ENCODE measurements at places on chromosomes 11 and 22.

- DNase-seq, result no peak
Measured at GRCh38 chr11:89433278-89433677, 57.9 kb downstream of the NOX4 start.

GRCh38 chr22:37703906-37704305 lies 7.1 kb downstream of the TRIOBP start:
- no peak for DNase-seq

- DNase-seq, result no peak
Measured at GRCh38 chr11:80748207-80748925, 1307.5 kb upstream of the TENM4 start.

DNA sequence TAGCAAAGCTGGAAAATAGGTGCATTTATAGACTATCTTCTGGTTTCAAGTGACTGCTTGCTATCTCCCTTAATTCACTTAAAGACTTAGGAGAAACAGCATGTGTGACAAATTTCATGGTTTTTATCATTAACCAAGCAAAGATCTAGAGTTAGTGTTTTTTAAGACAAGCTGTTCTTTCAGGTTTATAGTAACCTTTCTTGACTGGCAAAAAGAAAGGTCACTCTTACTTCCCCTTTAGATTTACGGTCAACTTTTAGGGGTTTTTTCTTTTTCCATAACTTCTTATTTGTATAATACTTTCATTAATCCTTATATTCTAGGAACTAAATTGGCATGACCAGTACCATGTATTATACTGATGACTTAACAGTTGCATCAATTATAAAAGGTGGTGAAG lies 46.6 kb downstream of the KDM2A start:
- DNase-seq, result no peak

- no peak for DNase-seq
Measured at GRCh38 chr11:12280838-12281565, 96.4 kb upstream of the PARVA start.

- no peak for DNase-seq
Measured at GRCh38 chr22:47517062-47517461, 754.6 kb downstream of the TBC1D22A start.

GRCh38 chr11:8566613-8567210 lies 27.3 kb downstream of the STK33 start:
- no peak for DNase-seq

- no peak for DNase-seq
Measured at GRCh38 chr22:37746366-37747079, 49.7 kb downstream of the TRIOBP start.

DNA sequence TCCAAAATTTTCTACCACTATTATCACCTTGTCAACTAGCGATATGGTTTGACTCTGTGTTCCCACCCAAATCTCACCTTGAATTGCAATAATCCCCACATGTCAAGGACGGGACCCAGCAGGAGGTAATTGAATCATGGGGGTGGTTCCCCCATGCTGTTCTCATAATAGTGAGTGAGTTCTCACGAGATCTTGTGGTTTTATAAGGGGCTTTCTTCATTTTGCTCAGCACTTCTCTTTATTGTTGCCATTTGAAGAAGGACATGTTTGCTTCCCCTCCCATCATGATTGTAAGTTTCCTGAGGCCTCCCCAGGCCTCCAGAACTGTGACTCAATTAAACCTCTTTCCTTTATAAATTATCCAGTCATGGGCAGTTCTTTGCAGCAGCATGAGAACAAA lies 73.5 kb upstream of the ZC3H12C start:
- DNase-seq, result no peak

DNA sequence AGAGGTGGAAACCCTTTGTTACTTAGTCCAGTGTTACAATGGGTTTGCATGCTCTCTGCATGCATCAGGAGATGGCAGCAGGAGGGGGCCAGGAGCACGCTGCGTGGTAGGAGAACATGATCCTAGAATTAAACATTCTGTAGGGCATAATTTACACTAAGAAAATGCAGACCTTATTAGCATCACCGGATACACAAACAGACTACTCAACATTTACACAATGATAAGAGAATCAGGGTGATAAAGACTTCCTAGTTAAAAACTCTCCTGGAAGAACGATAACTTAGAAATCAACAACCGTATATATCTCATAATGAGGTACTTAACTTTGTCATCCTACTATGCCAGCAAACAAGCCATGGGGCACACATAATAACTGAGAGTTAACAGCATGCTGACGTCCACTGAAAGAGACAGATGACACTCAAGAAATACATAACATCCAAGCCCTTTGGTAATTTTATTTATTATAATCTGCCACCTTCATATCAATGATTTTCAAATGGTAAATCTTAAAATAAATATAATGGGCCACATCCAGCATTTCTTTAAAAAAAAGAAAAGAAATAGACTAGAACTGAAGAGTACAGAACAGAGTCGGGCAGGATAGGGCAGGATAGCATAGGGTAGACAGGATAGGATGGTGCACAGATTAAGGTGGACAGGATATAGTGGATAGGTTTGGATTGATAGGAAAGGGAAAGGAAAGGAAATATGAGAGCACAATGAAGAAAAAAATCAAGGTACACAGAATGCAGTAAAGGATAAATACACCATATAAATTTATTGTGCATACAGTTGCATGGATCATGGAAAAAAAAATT lies 27.5 kb downstream of the CADM1 start:
- DNase-seq, result no peak

DNA sequence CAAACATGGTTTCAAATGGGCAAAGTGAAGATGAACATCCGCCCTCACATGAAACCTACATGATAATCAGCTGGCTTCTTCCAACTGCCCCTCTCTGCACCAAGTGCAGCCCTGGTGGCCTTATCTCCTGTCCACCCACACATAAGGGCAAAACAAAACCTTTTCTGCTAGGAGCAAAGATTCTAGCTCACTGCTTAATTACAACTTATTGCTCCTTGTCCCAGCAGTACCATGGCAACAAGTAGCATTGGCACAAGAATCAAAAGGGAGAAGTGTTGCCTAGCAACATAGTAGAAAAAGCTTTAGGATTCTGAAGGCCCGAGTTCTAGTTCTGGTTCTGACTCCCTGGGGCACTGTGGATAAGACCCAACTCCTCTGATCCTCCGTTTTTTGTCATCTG lies 68.7 kb upstream of the BMAL1 start:
- no peak for DNase-seq

- DNase-seq, result no peak
Measured at GRCh38 chr22:32926600-32926999, 125.1 kb downstream of the TIMP3 start.

GRCh38 chr22:47029244-47030074 lies 267.0 kb downstream of the TBC1D22A start:
- no peak for DNase-seq

DNA sequence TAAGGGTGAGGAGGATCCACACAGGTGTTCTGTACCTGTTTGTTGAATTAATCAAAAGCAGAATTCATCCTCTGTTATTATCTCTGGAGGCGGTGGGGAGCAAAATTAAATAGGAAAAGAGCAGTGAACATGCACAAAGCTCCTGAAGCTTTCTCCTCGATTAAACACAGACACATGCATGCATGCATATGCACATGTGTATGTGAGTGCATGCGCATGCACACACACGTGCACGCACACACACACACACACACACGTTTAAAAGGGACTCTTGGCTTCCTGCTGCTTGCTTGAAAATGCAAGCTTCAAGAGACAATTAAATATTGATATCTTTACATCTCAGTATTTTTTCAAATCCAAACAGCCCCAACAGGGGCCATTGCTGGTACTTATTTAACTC lies 462.1 kb downstream of the BUD13 start:
- DNase-seq, result no peak

- no peak for DNase-seq
Measured at GRCh38 chr11:112589155-112589554, 328.5 kb upstream of the PLET1 start.

DNA sequence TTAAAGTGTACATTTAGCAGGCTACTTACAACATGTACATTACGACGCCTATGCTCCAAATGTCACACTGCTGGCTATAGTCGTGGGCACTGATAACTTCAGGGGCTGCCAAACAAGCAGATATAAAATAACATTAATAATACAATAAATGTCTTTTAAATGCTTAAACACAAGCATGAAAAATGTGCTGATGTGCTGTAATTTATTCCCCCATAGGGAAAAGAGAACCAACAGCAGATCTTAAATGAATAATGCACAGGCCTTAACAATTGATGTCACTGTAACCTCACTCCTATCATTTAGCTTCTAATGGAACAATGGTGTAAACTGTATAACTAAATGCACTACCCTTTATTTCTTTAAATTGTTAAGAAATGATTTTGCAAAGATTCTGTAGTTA lies 153.4 kb downstream of the STK33 start:
- DNase-seq, result no peak

DNA sequence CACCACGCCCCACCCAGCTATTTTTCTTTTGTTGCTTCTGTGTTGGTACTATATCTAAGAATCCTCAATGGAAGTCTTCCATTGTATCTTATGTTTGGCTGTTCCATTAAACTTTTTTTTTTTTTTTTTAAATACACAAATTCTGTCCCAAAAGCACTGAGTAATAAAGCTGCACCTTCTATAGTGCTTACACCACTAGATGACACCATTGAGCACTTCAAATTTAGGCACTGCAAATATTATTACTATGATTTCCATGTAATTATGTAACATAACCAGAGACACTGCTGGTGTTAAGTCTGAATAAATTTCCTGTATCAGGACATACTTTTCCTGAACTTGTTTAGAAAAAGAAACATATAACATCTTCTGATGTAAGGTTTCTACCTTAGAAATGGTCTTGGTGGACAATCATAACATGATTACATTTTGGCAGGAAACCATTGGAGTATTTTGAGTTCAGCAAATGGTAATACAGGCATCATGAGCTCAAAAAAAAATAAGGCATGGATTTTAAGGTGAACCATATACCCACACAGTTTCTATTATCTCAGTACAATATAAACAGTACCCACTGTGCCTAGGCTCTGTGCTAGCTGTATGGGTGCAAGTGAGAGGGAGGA lies 110.5 kb downstream of the ATG16L2 start:
- DNase-seq, result no peak

GRCh38 chr22:20203552-20204201 lies 52.8 kb upstream of the CCDC188 start:
- no peak for DNase-seq

GRCh38 chr11:6586434-6587359 lies 16.7 kb downstream of the RRP8 start:
- no peak for DNase-seq

- no peak for DNase-seq
Measured at GRCh38 chr11:14376920-14377319, 17.9 kb upstream of the RRAS2 start.

Data from stimulated activated naive CD4-positive, alpha-beta T cell treated with Interleukin-2 at 50 U/mL for 16 hours (primary cell).